ENCODE measurements at places on chromosomes 2 and 18.

DNA sequence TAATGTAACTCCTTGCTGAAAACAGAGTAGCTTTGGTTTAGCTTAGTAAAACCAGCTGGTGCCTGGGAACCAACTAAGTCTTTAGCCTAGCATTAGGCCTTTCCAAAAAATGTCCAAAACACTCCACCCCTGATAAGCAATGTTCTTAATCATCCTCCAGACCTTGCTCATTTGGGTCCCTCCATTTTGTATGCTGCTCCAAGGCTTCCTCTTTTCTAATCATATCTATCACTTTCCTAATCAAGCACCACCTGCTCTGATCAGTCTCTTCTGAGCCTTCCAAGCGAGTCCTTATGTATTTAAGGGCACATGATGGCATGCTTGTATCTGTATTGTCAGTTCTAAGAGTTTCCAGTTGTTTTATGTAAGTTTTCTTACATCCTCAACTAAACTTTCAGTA lies 23.6 kb downstream of the THADA start:
- DNase-seq = no peak

DNA sequence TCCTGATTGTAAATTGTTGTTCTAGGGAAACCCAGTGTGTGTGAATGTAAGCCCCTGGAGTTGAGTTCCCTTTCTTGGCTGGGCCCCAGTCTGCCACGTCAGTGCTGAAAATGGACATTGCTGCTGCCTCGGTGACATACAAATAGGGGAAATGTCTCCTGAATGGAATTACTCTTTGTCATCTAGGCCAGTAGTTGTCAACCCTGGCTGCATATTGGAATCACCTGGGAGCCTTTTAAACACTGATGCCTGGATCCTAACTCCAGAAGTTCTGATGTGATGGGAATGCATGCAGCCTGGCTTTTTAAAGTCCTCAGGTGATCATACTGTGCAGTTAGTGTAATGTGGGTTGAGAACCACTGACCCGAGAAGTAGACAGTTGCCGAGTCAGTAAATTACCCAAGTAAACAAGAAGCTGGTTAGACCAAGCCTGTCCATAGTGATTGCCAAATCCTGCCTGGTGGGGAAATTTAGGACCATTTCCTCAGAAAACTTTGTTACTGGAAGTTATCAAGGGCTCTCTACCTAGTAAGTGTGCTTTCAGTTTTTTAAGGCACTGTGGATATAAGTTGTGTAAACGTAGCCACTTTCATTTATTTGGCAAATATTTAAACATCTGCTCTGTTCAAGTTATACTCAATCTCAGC lies 27.6 kb upstream of the IL1R1 start:
- DNase-seq = no peak

GRCh38 chr18:3067722-3068121 lies 54.8 kb upstream of the LPIN2 start:
- no peak for DNase-seq

GRCh38 chr2:98532756-98533155 lies 75.6 kb downstream of the COA5 start:
- no peak for DNase-seq

DNA sequence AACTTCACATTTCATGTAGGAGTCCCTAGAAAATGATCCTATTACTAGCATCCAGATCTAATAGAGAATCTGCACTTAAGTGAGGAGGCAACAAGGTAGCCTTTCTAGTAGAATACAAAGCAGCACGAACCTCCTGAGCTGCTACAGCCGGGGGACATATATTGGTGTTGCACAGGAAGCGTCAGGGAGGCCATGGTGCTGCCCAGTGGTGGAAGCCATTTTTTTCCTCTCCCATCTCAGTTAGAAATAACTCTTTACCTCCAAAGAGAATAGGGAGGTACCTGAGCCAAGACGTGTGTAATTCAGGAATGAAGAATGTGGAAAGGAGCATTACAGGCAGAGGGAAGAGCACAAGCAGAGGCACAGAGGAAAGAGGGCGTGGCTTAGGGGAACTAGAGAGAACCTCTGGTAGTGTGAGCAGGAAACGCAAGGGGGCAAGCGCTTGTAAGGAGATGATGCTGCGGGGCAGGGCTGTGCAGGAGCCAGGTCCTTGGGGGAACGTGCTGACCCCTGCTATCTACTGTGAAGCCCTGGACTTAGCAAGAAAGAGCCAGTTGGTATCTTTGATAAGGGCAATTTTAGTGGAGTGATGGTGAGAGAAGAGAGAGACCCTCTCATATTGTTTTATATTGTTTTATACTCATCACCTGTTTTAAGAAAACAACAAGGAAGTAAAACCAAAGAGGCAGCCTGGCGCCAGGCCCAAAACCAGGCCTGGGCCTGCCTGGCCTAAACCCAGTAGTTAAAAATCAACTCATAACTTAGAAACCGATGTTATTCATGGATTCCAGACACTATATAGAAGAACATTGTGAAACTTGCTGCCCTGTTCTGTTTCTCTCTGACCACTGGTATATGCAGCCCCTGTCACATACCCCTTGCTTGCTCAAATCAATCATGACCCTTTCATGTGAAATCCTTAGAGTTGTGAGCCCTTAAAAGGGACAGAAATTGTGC lies 50.0 kb upstream of the TTC39C start:
- no peak for DNase-seq

DNA sequence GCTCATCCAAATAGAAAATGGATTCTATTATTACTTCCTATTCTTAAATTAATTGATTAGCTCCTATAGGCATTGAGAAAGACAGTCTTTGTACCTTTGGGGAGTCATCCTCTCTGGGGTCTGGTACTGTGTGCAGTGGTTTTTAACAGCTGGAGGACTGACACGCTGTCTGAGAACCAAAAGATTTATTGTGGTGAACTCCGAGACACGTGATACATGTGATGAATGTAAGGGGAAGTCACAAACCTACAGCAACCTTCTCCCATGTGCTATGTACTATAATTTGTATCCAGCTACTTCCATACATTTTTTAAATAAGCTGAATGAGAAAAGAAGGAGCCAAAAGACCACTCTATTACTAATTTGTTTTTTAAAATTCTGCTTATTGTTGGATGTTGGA lies 133.7 kb downstream of the GALNT3 start:
- DNase-seq = no peak

DNA sequence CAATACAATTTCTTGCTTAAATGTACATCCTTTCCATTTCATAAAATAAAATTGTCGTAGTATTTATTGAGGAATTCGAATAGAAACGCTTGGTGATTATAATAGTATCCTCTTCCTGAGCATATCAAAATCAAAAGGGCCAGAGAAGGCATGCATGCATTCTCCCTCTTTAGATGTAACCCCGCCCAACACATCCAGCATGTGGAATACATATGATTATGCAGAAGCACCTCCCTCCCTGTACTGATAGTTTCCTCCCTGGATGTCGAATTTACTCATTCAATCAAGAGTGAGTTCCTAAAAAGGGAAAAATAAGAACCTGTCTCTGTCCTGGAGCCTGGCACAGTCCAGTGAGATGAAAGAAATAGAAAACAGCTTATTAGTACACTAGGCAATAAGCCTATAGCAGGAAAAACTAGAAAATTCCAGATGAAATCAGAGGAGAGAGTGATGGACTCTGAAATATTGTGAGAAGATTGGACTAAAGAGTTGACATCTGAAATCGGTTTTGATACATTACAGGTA lies 262.9 kb downstream of the RDH14 start:
- no peak for DNase-seq

GRCh38 chr2:170122883-170123547 lies 54.9 kb upstream of the MYO3B start:
- no peak for DNase-seq

DNA sequence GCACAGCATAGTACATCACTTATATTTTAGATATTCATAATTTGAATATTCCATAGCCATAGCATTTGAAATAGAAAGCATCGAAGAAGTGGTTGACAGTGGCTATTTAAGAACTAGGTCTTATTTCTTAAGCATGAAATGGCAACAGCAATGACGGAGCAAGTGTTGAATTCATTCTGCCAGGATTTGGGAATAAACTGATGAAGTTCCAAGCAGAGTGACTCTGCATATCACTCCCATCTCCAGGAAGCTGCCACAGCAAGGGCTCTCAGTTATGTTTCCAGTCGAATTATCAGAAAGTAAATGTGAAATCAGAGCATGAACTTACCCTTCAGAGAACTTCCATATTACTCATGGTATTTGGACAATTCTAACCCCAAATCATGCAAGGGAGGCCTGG lies 208.1 kb downstream of the IKZF2 start:
- DNase-seq = no peak

- DNase-seq = no peak
These were observed 113.0 kb downstream of the CRIM1 start for GRCh38 chr2:36468463-36469105.

DNA sequence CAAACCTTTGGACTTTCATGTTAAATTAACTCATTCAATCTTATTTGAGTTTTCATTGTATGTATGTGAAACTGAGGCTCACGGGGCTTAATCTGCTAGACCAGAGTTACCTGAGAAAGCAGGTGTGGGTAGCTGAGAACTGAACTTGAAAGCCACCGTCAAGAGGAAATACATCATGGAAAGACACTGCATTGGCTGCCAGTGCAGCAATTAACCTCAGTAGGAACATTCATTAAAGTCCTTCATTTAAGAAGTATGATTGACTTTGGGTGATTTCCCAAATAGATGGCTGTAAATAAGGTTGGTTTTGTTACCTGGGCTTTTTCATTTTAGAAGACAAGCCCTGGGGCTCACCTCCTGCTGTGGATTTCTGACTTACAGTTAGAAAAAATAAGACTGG lies 36.5 kb upstream of the MGAT5 start:
- DNase-seq = no peak

DNA sequence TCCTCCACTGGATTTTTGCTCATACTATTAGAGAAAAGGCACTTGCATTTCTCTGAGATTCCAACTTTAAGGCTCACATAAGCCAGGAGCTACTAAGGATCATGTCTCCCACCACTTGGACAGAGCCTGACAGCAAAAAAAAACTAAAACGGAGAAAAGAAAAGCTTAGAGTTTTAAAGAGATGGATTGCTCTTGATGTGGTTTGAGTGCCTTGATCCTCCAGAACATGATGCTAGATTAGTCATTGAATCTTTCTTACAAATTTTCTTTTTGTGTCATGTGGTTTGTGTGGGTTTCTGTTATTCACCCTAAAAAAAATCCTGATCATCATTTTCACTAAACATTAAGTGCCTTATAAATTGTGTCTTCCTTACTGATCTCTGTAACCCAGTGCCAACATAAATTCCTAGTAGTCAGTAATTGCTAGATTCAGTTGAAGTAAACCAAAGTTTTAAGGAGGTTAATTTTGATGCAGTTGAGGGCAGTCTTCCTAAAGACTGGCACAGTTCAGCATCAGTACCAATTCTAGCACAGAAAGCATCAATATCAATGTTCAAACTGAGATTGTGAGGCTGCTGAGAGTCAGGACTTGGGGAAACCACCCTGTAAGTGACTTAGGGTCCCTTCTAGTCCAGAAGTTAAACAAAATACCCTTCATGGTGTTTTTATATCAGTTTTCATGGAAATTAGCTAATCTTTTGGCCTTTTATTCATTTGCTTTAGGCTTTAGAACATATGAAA lies 206.3 kb downstream of the RAD51AP2 start:
- no peak for DNase-seq

DNA sequence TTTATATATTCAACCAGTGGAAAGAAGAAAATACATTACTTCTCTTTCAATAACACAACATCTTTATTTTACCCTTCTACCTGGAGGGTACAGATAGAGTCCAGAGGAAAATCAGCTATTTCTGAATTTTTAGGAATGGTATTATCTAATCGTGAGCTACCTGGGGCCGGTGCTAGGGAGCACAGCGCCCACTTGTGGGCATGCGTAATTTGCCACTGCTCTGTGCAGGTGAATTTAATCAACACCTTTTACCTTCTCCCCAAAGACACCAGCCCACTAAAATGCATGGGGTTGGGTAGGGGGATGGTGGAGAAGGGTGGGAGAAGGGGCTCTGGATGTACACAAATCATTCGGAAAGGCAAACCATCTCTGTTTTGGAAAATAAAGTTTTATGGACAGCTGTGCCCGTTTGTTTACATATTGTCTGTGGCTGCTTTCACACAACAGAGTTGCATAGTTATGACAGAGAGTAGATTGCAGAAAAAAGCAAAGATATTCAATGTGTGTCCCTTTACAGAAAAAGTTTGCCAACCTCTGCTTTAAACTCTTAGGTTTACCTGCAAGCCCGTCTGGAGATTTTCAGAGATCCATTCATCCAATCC lies 51.5 kb upstream of the DCC start:
- DNase-seq = no peak

- no peak for DNase-seq
These were observed 192.8 kb upstream of the RAB12 start for GRCh38 chr18:8416212-8417019.

GRCh38 chr2:235897992-235898391 lies 270.2 kb downstream of the GBX2 start:
- peak; percentile 85 for DNase-seq

All from spinal cord (tissue), 10 donors.